Stimulated activated CD4-positive, alpha-beta T cell treated with anti-CD3 and anti-CD28 coated beads, Interleukin-4, amount 100 ng/mL, for 4 hours (primary cell): ENCODE measurements at places on chromosomes 12 and 14.

DNA sequence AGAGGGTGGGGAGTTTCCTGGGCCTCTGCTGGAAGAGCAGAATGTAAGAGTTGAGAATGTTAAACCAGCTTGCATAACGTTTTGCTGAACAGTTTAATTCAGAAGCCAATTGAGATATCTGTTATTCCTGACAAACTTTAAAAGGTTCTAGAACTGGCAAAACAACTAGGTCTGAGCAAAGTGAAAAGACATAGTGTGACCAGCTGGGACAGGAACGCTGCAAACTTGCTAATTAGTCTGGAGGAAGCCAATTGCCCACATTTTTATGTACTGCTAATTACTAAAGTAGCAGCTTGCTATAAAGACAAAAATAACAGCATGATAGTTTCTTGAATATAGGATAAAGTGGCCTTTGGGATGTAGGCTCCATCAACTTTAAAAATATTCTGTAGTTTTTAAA is 704.9 kb downstream of the NRXN3 start:
- no peak for DNase-seq

DNA sequence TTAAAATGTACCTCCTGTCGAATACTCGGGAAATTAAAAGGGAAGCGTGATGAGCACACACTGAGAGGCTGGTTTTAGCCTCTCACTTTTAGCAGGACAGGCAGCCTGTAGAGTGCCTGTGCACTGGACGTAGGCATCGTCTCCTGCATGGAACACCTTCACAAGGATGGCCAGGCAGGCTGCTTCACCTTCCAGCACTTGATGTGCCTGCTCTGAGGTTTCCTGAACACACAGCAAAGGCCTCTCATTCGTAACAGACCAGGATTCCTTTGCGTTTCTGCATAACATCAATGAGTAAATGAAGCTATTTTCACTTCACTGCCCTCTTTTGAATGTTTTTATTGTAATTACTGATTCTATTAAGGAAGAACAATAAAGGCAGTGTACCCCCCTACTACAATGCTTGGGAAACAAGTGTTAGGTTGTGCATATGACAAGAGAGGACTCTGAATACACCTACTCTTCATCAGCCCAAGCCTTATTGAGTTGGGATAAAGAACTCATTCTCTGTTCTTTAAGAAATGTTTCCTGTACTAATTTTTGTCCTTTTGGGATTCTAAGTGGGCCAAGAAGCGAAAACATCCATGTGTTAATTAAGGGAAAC is 1077.6 kb upstream of the FOXG1 start:
- DNase-seq: no peak

DNA sequence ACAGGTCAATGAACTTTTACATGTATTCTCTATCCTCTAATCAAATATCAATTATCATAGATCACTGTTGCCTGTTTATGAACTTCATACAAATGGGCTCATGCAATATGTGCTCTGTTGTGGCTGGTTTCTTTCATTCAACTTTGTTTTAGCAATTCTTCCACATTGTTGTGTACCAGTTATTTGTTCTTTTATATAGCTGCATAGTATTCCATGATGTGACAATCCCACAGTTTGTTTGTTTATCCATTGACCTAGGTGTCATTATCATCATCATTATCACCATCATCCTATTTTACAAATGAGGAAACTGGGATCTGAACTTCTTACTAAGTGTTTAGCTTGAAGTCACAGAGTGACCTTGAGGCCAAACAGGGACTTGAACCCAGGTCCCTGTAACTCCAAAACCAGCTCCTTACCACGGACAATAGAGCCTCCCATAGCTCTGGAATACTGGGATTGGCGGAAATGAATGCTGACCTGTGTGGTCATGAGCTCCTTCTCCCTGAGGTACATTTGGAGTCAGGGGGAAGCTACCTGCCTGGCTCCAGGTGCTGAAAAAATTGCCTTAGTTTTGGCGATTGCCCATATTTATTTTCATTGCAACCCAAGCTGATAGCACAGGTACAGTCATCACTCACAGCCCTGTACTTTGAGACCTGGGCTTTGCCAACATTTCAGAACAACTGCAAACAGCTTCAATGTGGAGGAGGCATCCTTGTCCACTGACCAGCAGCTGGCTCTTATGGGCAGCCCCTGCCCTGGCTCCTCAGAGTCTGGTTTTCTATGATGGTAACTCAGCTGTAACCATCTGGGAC is 9.2 kb downstream of the ZFP36L1 start:
- DNase-seq: no peak

- DNase-seq: no peak
Observed at GRCh38 chr14:70721542-70721941, 79.8 kb downstream of the TTC9 start.

GRCh38 chr12:39145175-39145999 is 240.0 kb upstream of the CPNE8 start:
- DNase-seq: no peak

DNA sequence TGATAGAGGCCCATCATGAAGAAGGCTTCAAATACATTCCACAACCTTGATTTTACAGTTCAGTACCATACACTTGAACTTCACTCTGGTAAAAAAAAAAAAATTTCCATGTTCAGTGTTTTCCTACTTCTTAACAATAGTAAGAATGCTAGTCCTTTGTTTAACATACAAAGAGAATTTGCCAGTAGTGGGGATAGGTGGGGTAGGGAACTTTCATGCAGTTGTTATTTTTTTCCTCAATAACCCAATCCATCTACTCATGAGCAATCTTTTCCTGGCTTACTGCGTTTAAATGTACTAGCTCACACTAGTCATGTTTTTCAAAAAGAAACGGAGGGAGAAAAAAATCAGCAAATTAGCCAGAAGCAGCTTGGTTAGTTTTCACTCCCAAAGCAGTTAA is 206.1 kb downstream of the PRKD1 start:
- no peak for DNase-seq
